ENCODE measurements at places on chromosomes 4 and X.

GRCh38 chr4:150217192-150217591 is 138.9 kb downstream of the DCLK2 start:
- DNase-seq, result no peak

- DNase-seq, result no peak
Measured at GRCh38 chr4:129455482-129455881, 359.5 kb downstream of the C4orf33 start.

DNA sequence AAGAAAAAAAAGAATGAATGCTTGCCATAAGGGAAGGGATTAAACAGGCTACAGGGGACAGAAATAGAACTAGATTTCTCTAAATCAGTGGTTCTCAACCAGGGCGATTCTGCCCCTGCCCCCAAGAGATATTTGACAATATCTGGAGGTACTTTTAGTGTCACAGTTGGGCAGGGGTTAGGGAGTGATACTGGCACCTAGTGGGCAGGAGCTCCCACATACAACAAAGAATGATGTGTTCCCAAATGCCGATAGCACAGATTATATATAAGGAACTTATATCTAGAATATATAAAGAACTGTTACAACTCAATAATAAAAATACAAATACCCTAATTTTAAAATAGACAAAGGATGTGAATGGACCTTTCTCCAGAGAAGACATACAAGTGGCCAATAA is 14.7 kb downstream of the S100G start:
- no peak for DNase-seq

DNA sequence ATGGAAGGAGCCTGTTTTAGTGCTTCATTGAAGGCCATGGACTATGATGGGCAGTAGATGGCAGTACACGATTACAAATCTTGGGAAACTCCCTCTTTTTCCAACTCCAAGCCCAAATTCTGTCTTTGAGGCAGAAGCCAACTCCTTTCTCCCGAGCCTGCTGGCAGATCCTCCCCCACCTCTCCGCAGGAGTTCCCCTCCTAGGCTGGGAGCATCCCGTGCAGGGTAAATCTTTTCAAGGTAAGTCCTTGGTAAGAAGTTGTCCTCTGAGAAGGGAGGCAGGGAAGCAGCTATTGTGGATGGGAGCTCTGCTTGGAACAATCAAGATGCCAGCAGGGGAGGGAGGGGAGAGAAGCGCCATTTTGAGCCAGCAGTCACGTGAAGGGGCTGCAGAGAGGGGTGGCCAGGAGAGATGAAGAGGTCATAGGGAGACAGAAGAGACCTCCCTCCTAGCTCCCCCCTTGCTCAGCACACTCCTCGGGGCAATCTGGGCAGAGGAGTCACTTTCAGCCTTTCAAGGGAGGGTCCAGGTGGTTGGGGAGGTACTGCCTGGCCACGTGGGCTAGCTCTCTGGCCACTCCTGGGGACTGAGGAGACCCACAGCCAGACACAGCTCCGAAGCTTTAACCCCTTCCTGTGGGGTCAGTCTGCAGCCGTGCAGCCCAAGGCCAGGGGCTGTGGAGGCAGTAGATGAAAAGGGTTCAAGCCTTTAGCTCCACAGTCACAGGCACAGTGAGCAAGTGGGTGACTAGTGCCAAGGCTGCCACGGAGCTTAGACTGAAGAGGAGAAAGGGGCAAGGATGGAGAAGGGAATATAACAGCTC is 9.6 kb downstream of the CC2D2A start:
- DNase-seq, result no peak

GRCh38 chr4:156638334-156638733 is 333.3 kb downstream of the PDGFC start:
- no peak for DNase-seq

DNA sequence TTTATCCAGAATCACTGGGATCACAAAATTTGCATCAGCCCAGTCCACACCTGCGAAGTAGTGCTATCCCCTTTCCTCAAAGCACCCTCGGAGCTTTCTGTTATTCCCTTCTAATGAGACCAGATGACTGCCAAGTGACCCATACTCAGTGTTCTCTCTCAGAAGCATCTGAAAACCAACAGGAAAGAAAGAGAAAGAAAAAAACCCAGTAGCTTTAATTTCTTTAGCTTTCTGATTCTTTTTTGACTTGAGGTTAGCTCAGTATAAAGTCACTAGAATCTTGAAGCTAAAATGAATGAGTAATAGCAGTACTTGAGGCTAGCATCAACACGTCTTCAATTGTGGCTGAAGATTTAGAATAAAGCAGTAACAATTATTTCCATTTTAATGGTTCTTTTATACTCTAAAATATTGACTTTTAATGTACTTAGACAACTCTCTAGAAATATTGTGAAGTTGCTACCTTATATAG is 124.4 kb downstream of the ANK2 start:
- DNase-seq, result no peak

GRCh38 chr4:43718369-43718768 is 730.2 kb downstream of the KCTD8 start:
- DNase-seq, result no peak

GRCh38 chr4:11165052-11165451 is 263.6 kb downstream of the HS3ST1 start:
- DNase-seq, result no peak

GRCh38 chrX:129116676-129117470 is 406.4 kb downstream of the SMARCA1 start:
- DNase-seq, result no peak

- no peak for DNase-seq
Measured at GRCh38 chr4:6777636-6778281, 4.8 kb upstream of the KIAA0232 start.

DNA sequence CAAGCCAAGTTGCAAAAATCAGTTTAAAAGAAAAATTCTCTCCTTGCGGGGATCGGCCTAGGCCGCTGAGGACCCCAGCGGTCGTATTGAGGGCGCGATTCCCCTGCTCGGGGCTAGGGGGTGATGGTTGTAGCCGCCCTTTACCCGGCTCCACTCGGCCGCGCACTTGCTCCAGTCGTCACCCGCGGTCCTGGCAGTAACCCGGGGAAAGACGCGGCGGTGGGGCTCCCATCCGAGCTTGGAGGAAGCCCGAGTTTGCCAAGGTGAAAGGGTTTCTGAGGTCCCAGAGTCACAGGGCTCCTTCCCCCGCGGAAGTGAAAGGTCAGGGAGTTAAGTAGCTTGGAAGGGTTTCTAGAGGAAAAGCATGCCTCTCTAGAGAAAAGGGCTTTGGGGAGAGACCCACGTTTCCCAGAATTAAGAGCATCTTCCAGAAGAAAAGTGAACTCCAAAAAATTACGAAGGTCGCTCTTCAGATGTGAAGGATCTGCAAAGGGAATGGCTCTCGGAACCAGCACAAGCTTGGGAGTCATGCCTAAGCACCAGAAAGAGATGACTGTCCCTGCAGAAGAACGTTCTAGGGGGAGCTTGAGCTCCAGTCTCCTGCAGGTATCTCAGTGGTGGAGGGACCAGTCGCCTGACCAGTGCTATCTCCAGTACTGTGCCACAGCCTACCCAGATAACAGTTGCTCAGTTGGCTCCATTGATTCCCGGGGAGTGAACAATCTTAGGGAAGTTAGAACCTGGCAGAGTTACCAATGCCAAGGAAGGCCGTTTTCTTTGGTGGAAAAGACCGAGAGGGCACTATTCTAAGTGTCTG is 875 bp downstream of the LAP3 start:
- DNase-seq, result no peak

GRCh38 chr4:8102076-8102355 is 56.6 kb downstream of the ABLIM2 start:
- DNase-seq, result no peak

- no peak for DNase-seq
Measured at GRCh38 chr4:80253510-80253909, 13.0 kb upstream of the FGF5 start.

GRCh38 chr4:181853881-181854511 is 389.2 kb upstream of the TENM3 start:
- no peak for DNase-seq

DNA sequence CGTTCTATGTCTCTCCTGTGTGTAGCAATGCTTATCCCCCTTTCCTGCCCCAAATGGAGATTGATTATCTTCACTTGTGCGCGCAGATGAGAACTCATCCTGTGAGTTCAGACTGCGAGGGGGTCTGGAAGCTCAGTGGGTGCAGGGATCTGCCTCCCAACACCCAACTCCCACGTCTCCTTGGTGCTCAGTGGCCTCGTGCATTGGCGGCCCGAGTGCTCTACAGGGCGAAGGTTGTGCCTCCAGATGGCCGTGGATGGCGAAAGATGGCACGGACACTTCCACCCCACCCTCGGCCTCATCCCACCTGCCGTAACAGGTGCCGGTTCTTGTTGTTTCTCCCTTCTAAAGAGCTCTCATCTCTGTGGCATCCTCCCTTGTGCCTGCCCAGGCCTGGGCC is 45.1 kb upstream of the SORCS2 start:
- DNase-seq, result no peak

Data from stimulated activated CD4-positive, alpha-beta T cell treated with anti-CD3 and anti-CD28 coated beads, Interleukin-1b, Interleukin-23, amount 100 ng/mL, for 1 hour (primary cell).